Activated CD4-positive, alpha-beta T cell treated with anti-CD3 and anti-CD28 coated beads, Interleukin-2, amount 50 U/mL, for 48 hours (primary cell): ENCODE measurements at places on chromosomes 12 and 14.

GRCh38 chr14:61866932-61867920 lies 105.0 kb downstream of the SNAPC1 start:
- DNase-seq: no peak

DNA sequence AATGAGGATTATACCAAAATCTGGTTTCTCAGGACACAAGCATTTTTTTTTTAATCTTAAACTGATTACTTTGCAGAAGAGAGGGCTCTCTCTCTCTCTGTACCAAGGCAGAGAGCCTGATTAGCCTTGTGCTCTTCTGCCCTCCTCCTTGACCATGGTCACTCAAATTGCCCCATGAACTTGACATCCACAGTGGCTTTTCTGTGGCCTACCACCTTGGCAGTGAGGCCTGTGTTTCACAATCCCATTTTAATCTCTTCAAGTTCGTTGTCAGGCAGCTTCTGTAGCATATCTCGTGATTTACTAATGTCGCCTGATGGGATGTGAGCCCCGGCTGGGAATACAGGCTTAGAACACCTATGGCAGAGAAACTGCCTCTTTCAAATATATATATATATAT lies 30.7 kb upstream of the PWP1 start:
- no peak for DNase-seq

- DNase-seq: no peak
Observed at GRCh38 chr14:34522496-34522895, 17.0 kb downstream of the EAPP start.

DNA sequence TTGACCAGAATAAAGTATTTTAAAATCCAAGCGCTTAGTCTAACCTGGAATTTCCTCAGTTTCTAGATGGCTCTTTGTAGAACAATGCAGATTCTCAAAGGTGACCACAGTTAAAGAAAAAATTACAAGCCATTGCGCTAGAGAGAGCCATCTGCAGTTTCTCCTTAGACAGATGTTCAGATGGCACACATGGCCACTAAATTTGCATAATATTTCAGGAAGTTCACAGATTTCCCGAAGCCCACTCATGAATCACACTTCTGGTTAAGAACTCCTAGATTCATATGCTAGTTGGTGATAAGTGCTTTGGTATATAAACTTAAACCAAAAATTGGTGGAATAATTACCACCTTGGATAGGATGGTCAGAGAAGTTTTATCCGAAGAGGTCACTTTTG lies 749 bp downstream of the AKAP3 start:
- DNase-seq: no peak

DNA sequence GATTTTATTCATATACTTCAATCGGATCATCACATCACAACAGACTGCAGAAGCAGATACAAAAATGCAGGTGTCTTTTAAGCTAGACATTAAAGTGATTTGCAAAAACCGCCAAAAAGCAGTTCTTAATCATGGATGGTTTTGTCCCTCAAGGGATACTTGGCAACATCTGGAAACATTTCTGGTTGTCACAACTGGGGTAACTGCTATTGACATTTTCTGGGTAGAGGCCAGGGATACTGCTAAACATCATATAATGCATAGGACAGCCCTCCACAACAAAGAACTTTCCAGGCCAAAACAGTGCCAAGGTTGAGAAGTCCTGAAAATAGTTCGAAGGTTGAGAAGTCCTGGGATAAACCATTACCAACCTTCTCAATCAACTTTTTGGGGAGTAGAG lies 101.8 kb upstream of the BBS10 start:
- no peak for DNase-seq

GRCh38 chr14:104320611-104321086 lies 182.3 kb downstream of the KIF26A start:
- DNase-seq: no peak

- no peak for DNase-seq
Observed at GRCh38 chr12:102053062-102053349, 8.8 kb downstream of the WASHC3 start.

DNA sequence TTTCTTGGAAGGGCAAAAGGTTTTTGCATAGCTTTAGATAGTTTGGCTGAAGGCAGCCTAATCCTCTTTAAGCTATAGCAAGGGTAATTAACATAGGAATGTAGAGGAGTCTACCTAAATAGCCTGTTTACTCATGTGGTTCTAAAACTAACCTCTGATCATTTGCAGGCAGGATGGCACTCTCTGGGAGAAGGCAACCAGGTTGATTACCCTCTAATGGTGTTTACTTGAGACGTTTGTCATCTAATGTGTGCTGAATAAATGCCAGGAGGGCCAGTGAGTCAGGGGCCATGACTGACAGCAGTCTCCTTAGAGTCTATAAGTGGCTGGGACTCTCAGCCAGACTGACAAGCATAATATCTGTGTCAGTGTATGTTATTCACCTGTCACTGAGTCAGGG lies 286.4 kb downstream of the PCNX1 start:
- DNase-seq: no peak

- DNase-seq: no peak
Observed at GRCh38 chr12:27213830-27214787, 30.0 kb upstream of the STK38L start.

GRCh38 chr12:113222730-113223531 lies 1.7 kb downstream of the TPCN1 start:
- no peak for DNase-seq

GRCh38 chr14:83864106-83864505 lies 1665.8 kb upstream of the FLRT2 start:
- no peak for DNase-seq

DNA sequence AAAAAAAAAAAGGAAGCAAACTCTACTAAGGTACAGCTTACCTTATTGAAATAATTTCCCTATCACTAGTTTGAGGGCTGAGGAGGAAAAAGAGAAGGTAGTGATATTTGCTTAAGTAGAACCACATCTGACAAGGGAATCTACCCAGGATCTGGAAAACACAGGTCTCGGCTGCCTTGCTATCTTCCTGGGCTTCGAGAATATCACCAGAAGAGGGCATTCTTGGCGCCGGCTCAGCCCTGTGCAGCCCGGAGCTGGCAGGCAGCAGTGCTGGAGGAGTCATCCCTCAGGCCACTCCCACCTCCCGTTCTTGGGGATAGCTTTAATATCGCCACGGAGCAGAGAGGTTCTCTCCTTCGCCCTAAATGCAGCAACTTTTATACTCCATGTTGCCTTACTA lies 1181.2 kb downstream of the VRK1 start:
- peak; percentile 85 for DNase-seq

DNA sequence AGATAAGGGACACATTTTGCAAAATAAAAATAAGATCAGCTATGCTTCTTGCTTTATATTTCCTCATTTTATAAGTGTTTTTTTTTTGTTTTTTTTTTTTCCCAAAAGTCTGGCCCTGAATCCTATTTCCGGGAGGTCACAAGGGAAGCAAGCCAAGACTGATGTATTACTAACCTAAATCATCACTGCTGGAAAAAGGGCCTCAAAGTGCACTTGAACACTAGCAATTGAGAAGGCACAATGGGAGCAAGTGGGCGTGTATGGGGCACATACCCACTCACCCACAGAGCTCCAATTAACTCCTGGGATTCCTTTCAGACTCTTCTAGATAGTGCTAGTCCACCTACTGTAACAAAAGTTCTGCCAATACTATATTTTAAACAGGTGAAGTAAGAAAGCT lies 58.8 kb downstream of the STON2 start:
- DNase-seq: no peak

- DNase-seq: no peak
Observed at GRCh38 chr14:44759277-44759676, 202.5 kb downstream of the KLHL28 start.
